ENCODE measurements at places on chromosomes 2 and 18.

- no peak for DNase-seq
Measured at GRCh38 chr2:168494190-168494711, 38.2 kb downstream of the CERS6 start.

GRCh38 chr18:9478545-9478944, 3.2 kb downstream of the RALBP1 start:
- no peak for DNase-seq

DNA sequence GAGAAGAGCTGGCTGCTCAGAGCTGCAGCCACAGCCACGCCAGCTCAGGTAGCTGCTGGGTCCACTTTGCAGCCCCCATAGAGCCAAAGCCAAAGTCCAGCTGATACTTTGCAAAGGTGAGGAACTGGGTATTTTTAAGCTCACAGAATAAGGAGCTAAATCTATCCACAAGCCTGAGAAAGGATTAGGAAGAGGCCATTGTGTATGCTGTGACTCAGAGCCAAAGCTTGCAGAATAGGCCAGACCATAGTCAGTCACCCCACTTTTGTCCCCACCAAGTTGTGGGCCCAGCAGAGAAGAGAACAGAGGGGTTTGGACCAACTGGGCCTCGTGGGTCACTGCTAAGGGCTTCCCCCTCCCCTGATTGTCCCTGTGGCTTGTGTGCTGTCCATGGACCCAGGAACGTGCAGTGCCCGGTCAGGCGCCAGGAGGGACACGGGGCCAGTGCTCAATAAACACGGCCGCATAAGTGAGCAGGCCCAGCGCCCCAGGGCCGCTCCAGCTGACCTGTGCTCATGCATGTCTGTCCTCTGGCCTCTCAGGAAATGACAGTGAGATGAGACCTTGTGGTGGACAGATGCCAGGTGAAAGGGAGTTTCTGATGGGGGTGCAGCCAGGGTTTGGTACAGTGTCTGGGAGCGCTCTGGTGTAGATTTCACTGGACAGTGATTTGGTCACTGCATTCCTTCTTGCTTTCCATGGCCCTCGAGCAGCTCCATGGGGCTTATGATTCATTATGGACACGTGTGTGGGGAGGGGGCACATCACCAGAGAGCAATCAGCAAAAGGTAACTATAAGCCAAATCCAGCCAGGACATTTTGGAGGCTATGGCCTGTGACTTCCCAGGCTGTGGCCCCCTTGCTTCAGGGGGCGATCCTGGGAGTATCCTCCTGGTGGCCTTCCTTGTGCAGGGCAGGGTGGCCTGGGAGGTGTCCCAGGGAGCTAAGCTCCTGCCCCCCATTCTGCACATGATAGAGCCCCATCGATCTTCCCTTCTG, 31.3 kb downstream of the MAL start:
- DNase-seq, result no peak

DNA sequence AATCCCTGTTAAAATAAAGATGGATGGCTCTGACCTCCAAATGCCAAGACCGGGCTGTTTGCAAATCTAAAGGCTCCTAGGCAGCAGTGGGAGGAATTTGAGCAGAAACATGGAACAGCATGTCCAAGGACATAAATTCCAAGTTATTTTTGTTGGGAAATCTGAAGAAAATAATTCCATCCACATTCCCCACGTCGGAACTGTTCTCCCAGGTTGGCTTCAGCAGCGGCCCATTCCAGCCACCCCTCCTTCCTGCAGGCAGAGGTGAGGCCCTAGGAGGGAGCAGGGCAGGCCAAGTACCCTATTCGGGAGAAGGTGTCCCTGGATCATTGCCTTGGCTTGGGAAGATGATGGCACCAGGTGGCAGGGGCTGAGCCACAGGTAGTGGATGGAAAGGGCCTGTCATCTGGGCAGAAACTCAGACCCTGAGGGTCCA, 117.1 kb downstream of the CAPN13 start:
- DNase-seq, result no peak

- no peak for DNase-seq
Measured at GRCh38 chr2:64672708-64673107, 19.0 kb upstream of the SERTAD2 start.

- DNase-seq, result no peak
Measured at GRCh38 chr18:37665346-37665745, 99.7 kb upstream of the CELF4 start.

- peak; percentile 67 for DNase-seq
Measured at GRCh38 chr2:97806738-97807618, 93.6 kb downstream of the ZAP70 start.

- no peak for DNase-seq
Measured at GRCh38 chr2:218448934-218449333, 30.0 kb downstream of the VIL1 start.

- no peak for DNase-seq
Measured at GRCh38 chr2:121584741-121585140, 54.1 kb downstream of the RNU4ATAC start.

GRCh38 chr2:9249020-9249800, 42.6 kb downstream of the ASAP2 start:
- no peak for DNase-seq

DNA sequence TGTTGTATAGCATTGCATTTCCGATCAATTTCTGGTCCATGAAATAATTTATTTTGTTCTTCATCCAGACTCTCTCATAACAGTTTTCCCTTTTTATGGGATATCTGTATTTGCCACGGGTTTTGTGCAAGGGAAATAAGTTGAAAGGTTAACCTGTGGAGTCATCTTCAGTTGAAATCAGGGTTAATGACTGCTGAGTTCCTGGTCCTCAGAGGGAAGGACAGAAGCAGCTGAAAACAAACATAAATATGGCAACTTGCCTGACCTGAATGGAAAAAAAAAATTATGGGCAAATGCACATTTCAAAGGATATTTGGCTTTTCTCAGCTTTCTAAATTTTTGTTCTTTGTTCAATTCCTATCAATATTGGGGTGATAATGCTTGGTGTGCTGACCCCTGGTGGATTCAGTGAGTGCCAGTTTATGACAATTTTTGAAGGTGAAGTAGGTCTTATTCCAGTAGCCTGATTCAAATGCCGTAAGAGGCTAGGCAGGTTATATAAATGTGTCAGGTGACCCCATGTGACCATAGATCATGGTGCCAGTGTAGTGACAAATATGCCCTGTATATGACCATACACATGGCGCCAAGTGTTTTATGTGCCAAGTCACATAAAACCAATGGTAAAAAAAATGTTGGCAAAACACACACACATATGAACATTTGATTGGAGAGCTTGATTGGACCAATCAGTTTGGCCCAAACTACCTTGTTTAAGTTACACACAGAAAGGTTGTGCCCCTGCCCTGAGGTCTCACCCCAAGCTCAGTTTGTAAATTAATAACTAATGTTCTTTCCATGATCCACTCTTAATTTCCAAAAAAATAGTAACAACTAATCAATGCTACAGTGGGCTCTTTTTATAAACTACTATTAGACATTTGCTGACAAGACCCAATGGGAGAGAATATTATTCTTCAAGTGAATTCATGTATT, 47.6 kb upstream of the FAM124B start:
- no peak for DNase-seq

DNA sequence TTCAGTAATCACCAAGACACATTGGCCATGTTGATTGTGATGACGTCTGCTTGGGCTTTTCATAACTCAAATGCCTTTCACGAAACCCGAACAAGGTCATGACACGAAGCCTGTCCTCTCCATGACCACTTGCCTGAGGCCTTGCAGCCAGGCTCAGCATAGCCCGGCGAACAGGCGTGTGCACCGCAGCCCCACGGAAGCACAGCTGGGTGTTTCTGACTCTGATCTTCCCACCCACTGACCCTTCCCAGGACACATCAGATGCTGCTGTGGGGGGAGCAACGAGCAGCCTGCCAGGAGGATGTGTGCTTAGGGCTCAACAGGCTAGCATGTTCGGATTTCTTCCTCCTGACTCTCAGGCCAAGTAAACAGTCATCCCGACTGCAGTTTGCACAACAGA, 369.4 kb upstream of the SALL3 start:
- DNase-seq, result no peak

DNA sequence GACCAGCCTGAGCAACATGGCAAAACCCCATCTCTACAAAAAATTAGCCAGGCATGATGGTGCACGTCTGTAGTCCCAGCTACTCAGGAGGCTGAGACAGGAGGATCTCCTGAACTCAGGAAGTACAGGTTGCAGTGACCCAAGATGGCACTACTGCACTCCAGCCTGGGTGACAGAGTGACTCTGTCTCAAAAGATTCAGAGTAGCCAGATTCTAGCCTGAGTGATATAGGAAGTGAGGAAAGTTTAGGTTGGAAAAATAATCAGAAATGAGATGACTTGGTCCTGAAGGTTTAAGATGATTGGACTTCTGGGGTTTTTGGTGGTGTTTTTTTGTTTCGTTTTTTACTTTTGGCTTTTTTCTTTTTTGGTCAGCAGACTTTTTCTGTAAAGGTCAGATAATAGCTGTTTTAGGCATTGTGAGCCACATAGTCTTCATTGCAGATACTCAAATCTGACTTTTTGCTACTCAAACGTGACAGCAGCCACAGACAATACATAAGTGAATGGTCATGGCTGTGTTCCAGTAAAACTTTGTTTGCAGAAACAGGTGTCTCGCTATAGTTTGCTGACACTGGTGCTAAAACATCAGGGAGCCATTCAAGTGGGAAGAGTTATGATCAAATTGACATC, 104.1 kb upstream of the UBXN4 start:
- no peak for DNase-seq

DNA sequence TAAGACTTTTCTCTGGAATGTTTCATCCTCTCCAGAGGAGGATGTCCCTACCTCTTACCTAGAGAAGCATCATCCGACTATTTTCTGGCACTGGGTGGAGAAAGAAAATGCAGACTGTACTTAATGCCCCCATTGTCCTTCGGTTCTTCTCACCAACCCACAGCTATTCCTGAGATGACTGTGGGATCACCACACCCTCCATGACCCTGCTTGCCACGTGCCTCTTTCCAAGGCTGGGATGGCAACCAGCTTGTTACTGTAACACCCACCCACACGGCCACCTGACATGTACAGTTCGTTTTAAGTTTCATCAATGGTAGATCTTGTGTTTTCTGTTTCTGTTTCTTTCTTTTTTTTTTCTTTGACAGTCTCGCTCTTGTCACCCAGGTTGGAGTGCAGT, 365.2 kb downstream of the FBXO15 start:
- no peak for DNase-seq

GRCh38 chr2:149861034-149861433, 273.5 kb upstream of the MMADHC start:
- DNase-seq, result no peak

DNA sequence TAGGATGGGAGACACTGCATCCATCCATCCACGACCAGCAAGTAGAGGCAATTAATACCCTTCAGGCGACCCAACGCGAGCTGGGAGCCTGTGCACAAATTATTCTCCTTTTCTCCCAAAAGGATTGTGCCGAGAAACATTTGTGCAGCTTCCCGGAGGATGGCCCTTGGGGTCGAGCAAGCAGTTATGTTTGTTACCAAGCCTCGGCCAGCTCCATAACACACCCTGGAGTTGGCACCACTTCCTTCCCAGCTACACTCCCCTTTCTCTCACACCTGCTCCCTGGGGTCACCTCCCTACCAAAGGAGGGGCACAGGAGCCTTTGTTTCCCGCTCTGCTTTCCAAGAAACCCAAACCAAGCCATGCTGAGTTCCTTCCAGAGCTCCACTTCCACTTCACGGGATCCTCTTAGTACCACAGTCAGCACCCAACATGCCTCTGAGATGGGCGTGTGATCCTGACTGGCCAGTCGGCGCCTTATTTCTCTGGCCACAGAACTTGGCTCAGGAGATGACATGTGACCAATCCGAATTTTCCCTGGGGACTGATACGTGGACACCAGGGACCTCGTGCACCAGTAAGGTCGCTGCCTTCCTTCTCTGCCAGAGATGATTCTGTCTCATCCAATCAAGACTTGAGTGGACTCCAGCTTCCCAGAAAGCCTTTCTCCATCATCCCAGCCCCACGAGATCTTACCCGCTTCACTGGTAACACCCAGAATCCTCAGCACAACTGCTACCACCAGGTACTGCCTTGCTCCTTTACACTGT, 28.5 kb downstream of the GPR55 start:
- DNase-seq, result no peak

DNA sequence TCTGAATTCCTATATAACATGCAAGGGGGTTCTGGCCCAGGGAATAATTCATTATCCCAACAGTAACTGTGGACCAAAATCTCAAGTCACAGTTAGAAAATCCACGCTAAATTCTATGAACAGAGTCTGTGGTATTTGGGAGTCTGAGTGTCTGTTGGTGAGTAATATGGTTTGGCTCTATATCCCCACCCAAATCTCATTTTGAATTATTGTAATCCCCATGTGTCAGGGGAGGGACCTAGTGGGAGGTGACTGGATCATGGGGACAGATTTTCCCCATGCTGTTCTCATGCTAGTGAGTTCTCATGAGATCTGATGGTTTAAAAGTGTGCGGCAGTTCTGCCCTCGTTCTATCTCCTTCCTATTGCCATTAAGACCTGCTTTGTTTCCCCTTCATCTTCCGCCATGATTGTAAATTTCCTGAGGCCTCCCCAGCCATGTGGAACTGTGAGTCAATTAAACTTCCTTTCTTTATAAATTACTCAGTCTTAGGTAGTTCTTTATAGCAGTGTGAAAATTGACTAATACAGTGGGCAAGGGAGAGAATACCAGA, 68.3 kb downstream of the NBAS start:
- DNase-seq, result no peak

GRCh38 chr2:108632332-108633160, 86.7 kb upstream of the RANBP2 start:
- DNase-seq, result no peak

GRCh38 chr2:226551522-226552250, 247.9 kb downstream of the IRS1 start:
- DNase-seq, result no peak

DNA sequence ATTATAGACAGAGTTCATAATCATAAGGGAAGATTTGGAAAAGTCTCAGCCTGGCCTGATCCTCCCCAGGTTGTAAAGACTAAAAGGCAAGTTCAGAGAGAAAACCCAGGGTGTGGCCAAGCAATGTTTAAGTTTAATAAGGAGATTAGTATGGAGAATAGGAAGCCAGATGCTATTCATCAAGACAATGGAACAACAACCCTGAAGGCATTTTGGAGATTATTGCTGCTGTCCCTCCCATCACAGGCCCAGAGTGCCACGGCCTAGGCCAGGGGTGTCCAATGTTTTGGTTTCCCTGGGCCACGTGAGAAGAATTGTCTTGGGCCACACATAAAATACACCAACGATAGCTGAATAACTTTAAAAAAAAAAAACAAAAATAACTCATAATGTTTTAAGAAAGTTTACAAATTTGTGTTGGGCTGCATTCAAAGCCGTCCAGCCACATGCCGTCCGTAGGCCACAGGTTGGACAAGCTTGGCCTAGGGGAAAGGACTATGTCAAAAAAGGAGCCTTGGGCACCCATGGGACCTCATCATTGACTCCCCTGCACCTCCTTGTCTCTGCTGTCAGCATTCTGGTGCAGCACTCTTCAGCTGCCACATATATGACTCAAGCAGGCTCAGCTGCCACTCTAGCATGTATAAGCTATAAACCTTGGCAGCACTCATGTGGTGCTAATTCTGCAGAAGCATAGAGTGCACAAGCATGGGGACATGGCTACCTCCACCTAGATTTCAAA, 20.8 kb downstream of the DPP4 start:
- DNase-seq, result no peak

GRCh38 chr2:28591711-28592335, 96.0 kb downstream of the PLB1 start:
- DNase-seq, result no peak

Measured in cerebellar nuclear complex (tissue), 1 donor.